ENCODE measurements at places on chromosomes 5 and 9.
A peak's percentile ranks its signal among the peaks of the same experiment; 100 is the strongest.

DNA sequence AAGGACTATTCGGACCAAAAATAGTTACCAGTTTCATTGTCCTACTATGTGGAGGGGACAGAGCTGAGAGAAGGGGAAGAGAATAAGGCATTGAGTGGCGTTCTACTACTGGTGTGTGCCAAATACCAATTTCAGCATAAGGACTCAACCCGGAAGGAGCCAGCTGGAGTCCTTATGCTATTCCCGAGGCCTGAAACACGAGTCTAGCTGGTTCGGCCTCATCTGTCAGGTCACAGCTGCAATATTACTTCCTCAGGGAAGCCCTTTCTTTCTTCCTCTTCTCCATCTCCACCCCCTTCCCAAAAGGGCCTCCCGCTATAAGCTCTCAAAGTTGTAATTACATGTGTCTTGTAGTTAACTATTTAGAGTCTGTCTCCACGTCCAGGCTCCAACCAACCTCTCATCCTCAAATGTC is 20.5 kb upstream of the FER start:
- DNase-seq, result no peak

- DNase-seq, result no peak
Measured at GRCh38 chr9:38138276-38138675, 69.2 kb upstream of the SHB start.

DNA sequence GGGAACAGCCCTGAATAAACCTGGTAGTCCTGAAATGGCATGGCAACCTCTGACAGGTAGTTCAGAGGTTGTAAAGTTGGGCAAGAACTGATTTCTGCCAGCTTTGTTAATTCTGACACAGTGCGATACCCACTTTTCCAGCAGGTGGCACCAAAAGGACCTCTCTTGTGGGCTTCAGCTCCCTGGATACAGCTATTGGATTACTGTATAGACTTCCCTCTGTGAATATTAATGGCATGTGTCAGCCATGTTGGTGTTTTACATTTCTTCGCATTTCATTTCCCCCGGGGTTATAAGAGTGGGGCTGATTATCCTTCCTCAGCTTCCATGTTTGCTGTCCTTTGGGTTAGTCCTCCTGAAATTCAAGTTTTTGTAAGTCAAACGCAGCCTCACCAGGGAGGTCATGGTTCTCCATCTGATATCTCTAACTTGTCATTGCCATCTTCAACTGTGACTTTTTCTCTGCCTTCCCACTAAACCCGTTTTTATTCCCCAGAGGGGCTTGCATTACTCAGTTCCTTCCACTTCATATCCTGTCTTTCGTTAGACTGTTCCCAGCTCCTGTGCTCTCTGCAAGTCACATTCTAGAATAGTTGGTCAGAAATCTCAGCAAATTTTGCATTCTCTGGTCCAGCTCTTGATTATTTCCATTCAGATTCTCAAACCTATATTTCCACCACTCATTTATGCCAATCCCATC is 135.6 kb downstream of the LIFR start:
- DNase-seq, result peak; percentile 5

DNA sequence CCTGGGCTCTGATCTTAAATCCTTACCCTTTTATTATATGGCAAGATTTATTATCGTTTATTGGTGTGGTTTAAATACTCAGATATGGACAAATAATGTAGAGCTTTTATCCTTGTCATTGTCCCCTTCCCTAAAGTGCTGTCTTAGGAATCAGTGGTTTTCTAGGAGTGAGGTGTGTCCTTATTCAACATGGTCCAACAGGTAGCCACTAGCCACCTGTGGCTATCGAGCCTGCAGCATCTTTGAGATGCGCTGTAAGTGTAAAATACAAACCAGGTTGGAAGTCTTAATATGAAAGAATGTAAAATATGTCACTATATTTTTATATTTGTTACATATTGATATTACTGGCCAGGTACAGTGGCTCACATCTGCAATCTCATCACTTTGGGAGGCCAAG is 82.4 kb upstream of the BASP1 start:
- no peak for DNase-seq

DNA sequence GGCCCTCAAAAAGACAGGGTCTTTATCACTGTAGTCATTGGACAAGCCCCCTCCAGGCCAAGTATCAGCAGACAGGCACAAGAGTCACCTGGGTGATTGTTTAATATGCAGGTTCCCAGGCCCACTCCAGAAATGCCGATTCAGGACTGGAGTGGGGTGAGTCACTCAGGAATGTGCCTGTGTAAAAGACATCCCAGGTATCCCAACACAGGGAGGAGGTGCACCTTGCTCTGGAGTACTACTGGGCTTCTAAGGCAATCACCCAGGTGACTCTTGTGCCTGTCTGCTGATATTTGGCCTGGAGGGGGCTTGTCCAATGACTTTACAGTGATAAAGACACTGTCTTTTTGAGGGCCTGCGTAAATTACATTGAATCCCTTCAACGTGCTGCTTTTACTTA is 40.6 kb downstream of the ACTL7B start:
- no peak for DNase-seq

- DNase-seq, result no peak
Measured at GRCh38 chr5:172294831-172295230, 11.3 kb upstream of the UBTD2 start.

DNA sequence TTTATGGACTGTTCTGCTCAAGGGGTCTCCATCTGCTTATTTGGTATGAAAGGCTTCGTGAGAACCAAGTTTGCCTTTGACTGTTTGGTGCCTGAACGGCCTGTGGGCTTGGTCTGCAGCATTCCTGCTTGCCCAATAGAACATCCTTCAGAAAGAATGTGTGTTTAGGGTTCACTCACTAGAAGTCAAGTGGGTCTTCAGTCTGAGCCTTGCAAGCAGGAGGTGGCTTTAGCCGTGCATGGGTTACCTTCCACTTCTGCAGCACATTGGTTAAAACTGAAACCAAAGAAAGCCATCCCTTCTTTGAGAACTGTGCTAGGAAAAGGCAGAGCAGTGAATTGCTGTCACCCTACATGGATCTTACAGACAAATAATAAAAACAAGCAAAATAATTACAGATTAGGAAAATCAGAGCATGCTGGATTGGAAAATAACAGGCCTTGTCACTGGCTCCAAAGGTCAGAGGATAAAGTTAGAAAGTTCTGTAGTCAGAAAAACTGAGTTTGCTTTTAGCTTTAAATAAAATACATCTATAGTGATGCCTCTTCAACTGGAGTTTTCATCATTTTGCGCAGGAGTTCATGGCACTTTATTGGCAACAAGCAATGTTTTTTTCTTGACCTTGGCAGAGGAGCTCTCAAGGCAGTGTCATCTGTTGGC is 16.6 kb downstream of the WWC1 start:
- no peak for DNase-seq

GRCh38 chr9:34465468-34465867 is 6.9 kb downstream of the DNAI1 start:
- no peak for DNase-seq

- no peak for DNase-seq
Measured at GRCh38 chr9:92439921-92440750, 15.9 kb upstream of the OMD start.

DNA sequence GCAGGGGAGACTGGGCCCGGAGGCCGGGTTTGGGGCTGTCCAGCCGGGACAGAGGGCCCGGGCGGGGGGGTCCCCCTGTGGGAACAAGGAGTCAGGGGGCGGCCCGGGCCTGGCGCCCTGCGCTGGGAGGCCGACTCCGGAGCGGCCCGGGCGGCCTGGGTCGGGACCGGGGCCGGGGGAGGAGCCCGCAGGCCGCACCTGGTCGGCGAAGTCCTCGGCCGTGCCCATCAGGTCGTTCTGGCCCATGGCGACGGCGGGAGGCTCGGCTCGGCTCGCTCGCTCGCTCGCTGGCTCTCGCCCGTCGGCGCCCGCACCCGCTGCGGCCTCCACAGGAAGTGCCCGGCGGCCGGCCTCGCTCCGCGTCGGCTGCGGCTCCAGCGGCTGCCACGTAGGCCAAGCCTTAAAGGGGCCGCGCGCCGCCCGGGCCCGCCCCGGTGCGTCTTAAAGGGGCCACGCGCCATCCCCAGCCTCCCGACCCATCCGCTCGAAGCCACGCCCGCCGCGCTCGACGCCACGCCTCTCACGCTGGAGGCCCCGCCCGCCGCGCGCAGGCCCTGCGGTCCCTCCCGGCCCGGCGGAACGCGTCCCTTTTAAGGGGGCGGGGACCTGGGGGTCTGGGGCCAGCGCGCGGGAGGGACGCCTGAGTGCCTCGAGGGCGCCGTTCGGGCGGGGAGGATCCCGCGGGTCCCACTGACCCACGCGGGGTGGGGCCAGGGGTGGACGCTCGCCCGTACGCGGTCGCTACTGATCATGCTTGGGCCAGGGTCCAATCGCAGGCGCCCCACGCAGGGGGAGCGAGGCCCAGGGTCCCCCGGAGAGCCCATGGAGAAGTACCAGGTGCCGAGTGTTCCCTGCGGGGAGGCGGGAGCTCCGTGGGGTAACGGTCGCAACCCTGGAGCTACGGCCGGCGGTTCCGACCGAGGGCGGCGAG is at the start of the genes STKLD1 and SURF4:
TSS of gene STKLD1 (plus strand) at position 643 of the 931 bp plus-strand sequence. CDS start at position 751, 108 bp downstream.
TSS of gene SURF4 (minus strand) at position 337 of the 931 bp plus-strand sequence. CDS start at position 246, 91 bp downstream.
- DNase-seq, result peak; percentile 96

DNA sequence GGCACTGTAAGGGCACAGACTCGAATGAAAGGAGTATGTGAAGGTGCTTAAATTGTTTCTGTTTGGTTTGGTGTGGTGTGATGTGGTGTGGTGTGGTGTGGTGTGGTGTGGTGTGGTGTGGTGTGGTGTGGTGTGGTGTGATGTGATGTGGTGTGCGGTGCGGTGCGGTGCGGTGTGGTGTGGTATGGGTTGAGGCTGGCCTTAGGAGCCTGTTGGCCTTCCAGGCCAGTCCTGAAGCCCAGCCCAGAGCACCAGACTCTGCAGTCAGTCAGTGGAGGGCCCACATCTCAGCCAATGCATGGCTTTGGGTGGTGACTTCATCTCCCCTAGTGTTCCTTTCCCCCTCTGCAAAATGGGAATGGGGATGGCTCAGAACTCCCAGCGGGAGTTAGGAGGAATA is 85.8 kb downstream of the KCNIP1 start:
- DNase-seq, result no peak

DNA sequence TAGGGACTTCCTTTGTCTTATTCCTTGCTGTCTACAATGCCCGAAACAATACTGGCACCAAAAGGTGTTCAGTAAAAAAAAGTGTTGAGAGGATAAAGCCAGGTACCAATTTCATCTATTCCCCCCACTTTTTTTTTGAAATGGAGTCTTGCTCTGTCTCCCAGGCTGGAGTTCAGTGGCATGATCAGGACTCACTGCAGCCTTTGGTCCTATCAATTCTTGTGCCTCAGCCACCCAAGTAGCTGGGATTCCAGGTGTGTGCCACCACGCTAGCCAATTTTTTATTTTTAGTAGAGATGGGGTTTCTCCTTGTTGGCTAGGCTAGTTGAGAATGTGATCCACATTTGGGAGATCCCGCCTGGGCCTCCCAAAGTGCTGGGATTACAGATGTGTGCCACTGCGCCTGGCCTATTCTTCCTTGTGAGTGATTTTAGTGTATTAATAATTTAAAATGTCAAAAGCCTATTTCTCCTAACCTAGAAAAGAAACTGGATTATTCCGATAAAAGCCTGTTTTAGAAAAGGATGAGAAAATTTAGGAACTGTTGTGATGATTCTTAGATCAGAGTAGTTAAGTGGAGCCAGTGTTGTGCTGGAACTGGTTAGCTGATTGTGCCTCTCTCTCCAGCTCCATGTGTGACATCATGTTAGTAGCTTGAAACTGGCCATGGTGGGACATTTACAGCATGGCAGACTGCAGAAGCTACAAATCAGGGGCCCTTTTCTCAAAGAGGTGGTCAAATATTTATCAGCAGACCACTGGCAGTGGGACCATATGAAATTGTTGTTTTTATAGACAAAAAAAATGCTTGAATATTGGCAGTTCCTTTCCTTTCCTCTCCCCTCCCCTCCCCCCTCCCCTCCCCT is 14.3 kb downstream of the CDC42SE2 start:
- DNase-seq, result no peak

DNA sequence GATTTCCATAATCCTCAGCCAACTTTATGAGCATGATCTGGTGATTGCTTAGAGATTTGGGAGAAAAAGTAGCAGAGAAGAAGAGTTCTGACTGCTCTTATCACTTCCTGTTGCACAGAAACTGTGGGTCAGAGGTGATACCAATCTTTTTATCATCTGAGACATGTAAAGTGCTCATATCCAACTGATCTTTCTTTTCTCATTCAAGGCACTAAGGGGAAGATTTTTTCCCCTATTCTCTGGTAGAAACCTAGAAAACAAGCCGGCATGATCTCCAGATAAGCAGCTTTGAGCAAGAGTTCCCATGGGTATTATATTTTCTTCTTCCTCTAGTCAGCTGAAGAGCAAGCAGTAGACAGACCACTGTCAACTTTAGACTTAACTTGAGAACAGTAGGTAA is 29.0 kb upstream of the GPR150 start:
- no peak for DNase-seq

DNA sequence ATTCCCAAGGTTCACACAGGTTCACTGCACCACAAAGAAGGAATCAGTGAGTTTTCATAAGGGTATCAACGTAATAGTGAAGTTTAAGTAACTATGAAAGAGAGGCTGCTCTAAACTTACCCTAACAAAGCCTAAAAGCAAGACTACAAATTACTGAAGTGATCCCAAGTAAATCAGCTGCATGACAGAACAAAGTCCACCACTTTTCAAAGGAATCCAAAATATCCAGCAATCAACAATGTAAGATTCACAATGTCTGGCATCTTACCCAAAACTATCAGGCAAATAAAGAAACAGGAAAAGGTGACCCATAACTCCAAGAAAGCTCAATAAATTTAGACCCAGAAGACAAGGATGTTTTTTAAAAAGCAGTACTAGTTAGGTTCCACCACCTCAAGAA is 70.1 kb downstream of the GNAQ start:
- DNase-seq, result no peak

DNA sequence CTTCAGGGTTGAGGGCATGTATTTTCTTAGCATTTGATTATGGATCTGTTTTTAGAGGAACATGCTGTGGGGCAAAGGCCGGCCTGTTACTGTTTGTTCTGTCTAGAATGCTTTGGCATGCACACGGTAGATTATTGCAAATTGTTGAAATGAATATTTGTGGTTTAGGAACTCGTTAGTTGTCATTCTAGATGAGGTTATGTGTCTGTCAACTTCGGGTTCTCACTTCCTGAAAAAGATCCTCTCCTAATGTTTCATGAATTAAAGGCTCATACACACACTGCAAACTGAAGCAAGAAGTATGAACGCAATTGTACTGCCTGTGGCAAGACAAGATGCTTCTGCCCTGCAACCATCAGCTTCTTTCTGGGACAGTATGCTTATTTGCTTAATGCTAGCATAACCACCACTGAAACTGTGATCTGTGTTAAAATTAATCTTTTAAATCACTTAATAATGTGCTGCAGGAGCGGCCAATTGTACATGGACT is 99.6 kb downstream of the BASP1 start:
- DNase-seq, result no peak

- DNase-seq, result no peak
Measured at GRCh38 chr9:4086119-4087090, 213.5 kb downstream of the GLIS3 start.

- DNase-seq, result no peak
Measured at GRCh38 chr5:55821731-55822512, 29.2 kb upstream of the IL31RA start.

DNA sequence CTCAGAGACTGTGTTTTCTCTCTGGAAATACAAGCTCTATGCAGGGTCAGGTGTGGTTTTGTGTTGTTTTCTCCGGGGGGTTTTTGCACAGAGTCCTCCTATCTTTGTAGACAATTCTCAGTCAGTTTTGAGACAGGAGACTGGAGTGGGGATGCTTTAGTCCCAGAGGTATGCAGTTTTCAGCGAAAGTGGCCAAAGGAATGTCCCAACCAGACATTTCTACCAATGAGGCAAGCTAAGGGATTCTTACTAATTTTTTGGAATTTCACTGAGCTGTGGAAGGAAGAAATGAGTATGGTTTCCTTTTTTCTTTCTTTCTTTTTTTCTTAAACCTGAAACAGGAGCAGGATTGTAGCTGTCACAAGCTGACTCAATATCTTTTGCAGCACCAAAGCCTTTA is 35.3 kb upstream of the PLPP1 start:
- DNase-seq, result no peak
